Calu3 (cell line): ENCODE measurements at places on chromosomes 4 and X. TPM values are rescaled to one million over a fixed set of nuclear protein-coding genes. Genes with fewer than 3 reads are reported as not detected.

NKX3-2 gene
- 0.12 TPM in 1 of 2 replicates, not detected in the other for total RNA-seq

DNA sequence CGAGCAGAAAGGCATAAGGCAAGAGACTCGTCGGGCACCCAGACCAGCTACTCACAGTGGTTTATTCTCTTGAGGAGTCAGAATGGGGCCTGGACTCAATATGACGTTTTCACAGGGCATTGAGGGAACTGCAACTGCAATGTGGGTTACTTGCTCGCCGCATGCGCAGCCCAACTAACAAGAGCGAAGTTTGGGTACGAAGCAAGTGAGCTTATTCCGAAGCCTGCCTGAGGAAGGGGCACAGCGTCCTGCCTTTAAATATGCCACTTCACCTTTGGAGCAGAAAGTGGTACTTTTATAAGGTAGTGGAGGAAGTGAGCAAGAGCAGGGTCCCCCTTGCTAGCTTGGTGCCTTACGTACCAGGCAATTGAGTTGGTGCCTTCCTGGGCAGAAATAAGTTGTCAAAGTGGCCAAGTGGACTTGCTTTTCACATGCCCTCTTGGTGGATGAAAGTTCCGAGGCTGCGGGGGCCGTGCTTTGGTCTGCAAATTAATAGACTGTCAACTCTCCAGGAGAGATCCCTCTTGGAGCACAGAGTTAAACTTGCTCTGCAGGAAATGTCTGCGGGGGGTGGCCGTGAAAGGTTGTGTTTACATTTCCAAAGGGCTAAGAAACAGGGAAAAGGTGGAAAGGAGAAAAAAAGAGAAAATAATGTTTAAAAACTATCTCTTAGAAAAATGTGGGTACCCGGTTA is 480.4 kb downstream of the TRIML1 start:
- no peak for DNase-seq
- H3K4me1 ChIP-seq: no peaks in the 10 kb centered on the region
- no peak overlapping the region for H3K4me3 ChIP-seq
- no peaks in the 10 kb centered on the region for H3K27me3 ChIP-seq
- H3K27ac ChIP-seq: no peak overlapping the region

GRCh38 chr4:6085691-6086628 is 67.7 kb upstream of the C4orf50 start:
- no peak overlapping the region for H3K27ac ChIP-seq
- H3K36me3 ChIP-seq: no peaks in the 10 kb centered on the region
- DNase-seq: no peak
- H3K4me1 ChIP-seq: no peaks in the 10 kb centered on the region
- H3K27me3 ChIP-seq: peaks cover 33% of the 10 kb centered on the region
- no peak overlapping the region for H3K4me3 ChIP-seq

DNA sequence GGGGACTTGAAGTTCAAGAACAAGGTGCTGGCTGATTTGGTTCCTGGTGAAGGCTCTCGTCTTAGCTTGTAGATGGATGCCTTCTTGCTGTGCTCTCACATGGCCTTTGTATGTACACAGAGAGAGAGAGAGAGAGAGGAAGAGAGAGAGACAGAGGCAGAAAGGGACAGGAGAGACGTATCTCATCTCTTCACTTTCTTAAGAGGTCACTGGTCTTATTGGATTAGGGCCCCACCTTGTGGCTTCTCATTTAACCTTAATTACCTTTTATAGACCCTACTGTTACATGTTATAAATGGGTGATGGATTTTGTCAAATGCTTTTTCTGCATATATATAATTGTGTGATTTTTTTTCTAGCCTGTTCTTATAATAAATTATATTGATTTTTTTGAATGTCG is 1444.2 kb downstream of the ADGRL3 start:
- no peaks in the 10 kb centered on the region for H3K27me3 ChIP-seq
- no peak overlapping the region for H3K4me3 ChIP-seq
- H3K27ac ChIP-seq: no peak overlapping the region
- H3K4me1 ChIP-seq: no peaks in the 10 kb centered on the region

DNA sequence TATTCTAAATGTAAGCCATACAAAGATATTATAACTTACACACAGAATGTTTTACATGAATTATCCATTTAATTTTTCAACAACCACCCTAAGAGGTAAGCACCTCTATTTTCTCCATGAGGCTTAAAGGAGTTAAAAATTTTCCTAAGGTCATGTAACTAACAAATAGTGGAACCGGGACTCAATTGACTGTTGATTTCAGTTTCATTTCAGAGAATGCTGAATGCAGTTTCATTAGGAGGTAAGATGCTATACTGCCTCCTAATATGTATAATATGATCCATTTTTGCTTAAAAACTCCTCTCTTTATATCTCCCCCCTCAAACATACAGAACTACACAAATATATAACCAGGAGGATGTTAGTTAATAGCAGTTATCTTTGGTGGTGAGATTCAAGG is 29.1 kb downstream of the PHKA1 start:
- H3K4me3 ChIP-seq: no peak overlapping the region
- no peaks in the 10 kb centered on the region for H3K27me3 ChIP-seq
- H3K27ac ChIP-seq: peak overlapping the region; percentile 56
- DNase-seq: no peak
- H3K36me3 ChIP-seq: peaks cover 6% of the 10 kb centered on the region

GRCh38 chrX:101062176-101062575 is 10.3 kb upstream of the TRMT2B start:
- no peak for DNase-seq
- no peak overlapping the region for H3K27ac ChIP-seq
- H3K36me3 ChIP-seq: no peaks in the 10 kb centered on the region
- H3K4me1 ChIP-seq: peaks cover 3% of the 10 kb centered on the region

RPS6KA6 gene
- total RNA-seq: 3.0 and 3.8 TPM in 2 replicates

DNA sequence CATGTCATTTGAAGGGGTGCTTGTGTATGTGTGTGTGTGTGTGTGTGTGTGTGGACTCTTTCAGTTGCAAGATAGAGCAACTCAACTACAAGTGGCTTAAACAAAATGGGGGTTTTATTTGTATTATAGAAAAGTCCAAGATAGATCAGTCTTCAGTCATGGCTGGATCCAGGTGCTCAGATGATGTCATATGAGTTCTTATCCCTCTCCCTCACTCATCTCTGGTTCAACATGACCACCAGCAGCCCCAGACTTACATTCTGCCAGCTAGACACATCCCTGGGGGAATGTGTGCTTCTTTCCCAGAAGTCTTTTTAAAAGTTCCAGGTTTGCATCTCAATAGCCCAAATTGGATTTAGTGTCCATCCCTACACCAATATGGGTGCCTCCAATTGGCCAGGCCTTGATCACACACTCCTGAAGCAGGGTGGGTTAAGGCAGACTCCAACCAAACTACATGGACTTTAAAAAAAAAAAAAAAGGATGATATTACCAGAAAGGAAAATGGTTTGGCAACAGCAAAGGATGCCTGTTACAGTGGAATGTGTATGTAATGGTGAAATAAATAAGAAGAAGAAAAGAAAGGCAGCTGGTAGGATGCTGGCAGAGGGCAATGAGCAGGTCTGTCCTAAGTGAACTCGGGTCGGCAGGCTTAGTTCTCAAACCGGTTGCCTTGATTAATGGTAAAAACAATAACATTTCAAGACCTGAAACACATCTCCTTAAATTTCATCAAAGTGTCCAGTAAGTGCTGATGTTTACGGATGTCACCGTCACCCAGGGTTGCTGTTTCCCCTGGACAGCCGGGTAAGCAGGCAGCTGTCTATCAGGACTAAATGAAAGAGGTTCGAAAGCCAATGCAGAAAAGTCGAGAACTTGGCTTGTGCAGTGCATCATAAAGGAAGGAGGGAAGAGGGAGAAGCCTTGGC is 107.7 kb downstream of the SMIM20 start:
- H3K27me3 ChIP-seq: no peaks in the 10 kb centered on the region
- DNase-seq: peak; percentile 9
- peaks cover 33% of the 10 kb centered on the region for H3K4me1 ChIP-seq
- H3K27ac ChIP-seq: peak overlapping the region; percentile 19

DNA sequence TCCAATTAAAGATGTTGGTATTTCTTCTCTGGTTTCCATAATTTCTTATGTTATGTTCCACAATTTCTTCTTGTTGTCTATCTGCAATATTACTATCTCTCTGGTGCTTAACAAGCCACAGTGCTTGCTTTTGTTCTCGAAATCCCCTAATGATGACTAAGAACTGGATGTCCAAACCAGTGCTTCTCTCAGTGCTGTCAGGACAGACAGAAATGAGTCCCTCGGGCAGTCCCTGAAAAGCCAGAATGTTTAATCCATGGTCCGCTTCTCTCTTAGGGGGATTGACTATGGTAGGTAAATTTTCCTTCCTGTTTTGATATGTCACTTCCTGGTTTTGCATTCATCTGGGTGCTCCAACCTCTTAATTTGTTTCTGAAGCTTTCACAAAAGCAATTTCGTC is 321.6 kb upstream of the PCDH10 start:
- no peaks in the 10 kb centered on the region for H3K4me1 ChIP-seq
- no peak overlapping the region for H3K4me3 ChIP-seq
- no peaks in the 10 kb centered on the region for H3K27me3 ChIP-seq
- no peaks in the 10 kb centered on the region for H3K36me3 ChIP-seq
- no peak overlapping the region for H3K27ac ChIP-seq

FSTL5 gene
- total RNA-seq: not detected in 2 replicates

GRCh38 chr4:56995525-56995924 is 16.8 kb downstream of the POLR2B start:
- H3K27me3 ChIP-seq: no peaks in the 10 kb centered on the region
- DNase-seq: no peak
- H3K4me1 ChIP-seq: no peaks in the 10 kb centered on the region
- no peak overlapping the region for H3K4me3 ChIP-seq
- no peak overlapping the region for H3K27ac ChIP-seq

- H3K4me3 ChIP-seq: peak overlapping the region; percentile 62
- no peaks in the 10 kb centered on the region for H3K27me3 ChIP-seq
These were observed 70.1 kb upstream of the ENPP6 start for GRCh38 chr4:184287697-184288255.

GRCh38 chr4:24980064-24980690 is 50.6 kb downstream of the LGI2 start:
- peaks cover 6% of the 10 kb centered on the region for H3K27me3 ChIP-seq
- H3K27ac ChIP-seq: no peak overlapping the region
- H3K4me1 ChIP-seq: no peaks in the 10 kb centered on the region
- H3K4me3 ChIP-seq: no peak overlapping the region

INTS6L gene
- total RNA-seq: 5.7 and 7.2 TPM in 2 replicates

GRCh38 chr4:74378573-74378972 is 13.6 kb downstream of the EREG start:
- H3K36me3 ChIP-seq: peaks cover 100% of the 10 kb centered on the region
- H3K27ac ChIP-seq: peak overlapping the region; percentile 95
- H3K27me3 ChIP-seq: no peaks in the 10 kb centered on the region
- peaks cover 15% of the 10 kb centered on the region for H3K4me1 ChIP-seq

TCEANC gene
- 1.7 and 2.1 TPM in 2 replicates for total RNA-seq

DNA sequence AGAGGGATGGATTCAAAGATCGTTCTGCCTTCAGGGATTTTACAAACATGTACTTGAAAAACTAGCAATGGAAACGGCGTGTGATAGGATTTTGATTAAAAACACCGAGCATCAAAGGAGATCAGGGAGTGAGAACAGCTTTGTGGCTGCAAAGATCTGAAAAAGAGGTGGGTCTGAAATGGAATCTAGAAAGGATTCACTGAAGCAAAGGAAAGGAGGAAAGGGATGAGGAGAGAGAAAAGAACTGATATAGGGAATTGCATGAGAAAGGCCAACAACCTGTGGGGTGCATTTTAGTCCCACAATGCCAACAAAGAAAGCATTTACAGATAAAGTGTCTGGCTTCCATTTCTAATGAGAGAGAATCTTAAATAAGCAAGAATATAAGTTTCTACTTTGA is 23.1 kb downstream of the ADH4 start:
- H3K27ac ChIP-seq: no peak overlapping the region
- H3K4me3 ChIP-seq: no peak overlapping the region
- H3K27me3 ChIP-seq: no peaks in the 10 kb centered on the region
- H3K4me1 ChIP-seq: no peaks in the 10 kb centered on the region
- H3K36me3 ChIP-seq: no peaks in the 10 kb centered on the region

GRCh38 chrX:9151772-9152307 is 117.9 kb upstream of the FAM9B start:
- H3K27ac ChIP-seq: no peak overlapping the region
- H3K4me1 ChIP-seq: peaks cover 23% of the 10 kb centered on the region
- DNase-seq: no peak

DNA sequence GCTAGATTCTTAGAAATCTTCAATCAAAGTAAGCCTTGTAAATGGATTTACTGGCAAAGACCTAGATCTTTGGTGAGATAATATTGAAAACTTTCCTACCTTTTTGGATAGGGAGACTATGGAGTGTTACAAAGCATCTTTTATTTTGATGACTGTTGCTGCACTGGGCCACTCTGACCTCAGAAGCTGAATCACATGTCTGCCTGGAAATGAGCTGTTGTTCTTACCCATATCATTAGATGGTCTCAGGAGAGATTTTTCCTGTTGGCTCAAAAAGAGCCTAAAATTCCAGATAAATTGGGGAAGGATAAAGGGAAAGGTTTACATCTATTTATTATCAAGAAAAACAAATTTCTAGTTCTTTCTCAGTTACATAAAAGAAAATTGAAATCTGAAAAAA is 127.5 kb upstream of the BMP3 start:
- no peaks in the 10 kb centered on the region for H3K4me1 ChIP-seq
- H3K4me3 ChIP-seq: no peak overlapping the region
- no peak overlapping the region for H3K27ac ChIP-seq
- no peak for DNase-seq
- no peaks in the 10 kb centered on the region for H3K36me3 ChIP-seq
- H3K27me3 ChIP-seq: no peaks in the 10 kb centered on the region

GRCh38 chr4:124032035-124032434 is 635.4 kb downstream of the SPRY1 start:
- no peaks in the 10 kb centered on the region for H3K27me3 ChIP-seq
- H3K4me1 ChIP-seq: no peaks in the 10 kb centered on the region
- no peak for DNase-seq
- no peak overlapping the region for H3K4me3 ChIP-seq
- H3K27ac ChIP-seq: no peak overlapping the region

DNA sequence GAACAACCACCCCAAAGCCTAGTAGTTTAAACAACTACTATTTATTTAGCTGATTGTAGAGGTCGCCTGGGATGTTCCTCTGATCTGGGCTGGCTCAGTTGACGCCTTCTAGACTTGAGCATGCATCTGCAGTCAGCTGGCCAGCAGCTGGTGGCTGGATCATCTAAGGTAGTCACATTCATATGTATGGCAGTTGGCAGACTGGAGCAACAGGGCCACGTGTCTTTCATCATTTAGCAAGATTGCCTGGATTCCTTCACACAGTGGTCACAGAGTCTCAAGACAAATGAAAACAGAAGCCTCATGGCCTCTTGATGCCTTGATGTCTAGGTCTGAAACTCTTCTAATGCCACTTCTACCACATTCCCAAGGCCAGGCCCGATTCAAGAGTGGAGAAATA is 220.6 kb upstream of the S100G start:
- no peak overlapping the region for H3K27ac ChIP-seq
- DNase-seq: no peak
- no peaks in the 10 kb centered on the region for H3K4me1 ChIP-seq
- H3K36me3 ChIP-seq: no peaks in the 10 kb centered on the region
- H3K27me3 ChIP-seq: no peaks in the 10 kb centered on the region
